ENCODE measurements at places on chromosomes 6 and 20. TPM values are rescaled to one million over a fixed set of nuclear protein-coding genes. Genes with fewer than 3 reads are reported as not detected.

- no peak for DNase-seq
- H3K27ac ChIP-seq, result no peak overlapping the region
- H3K4me3 ChIP-seq, result no peak overlapping the region
- no peaks in the 10 kb centered on the region for H3K27me3 ChIP-seq
- no peaks in the 10 kb centered on the region for H3K4me1 ChIP-seq
These were observed 482.9 kb downstream of the GRIK2 start for GRCh38 chr6:101876431-101876830.

GRCh38 chr6:158536891-158537798 is 22.7 kb upstream of the TMEM181 start:
- H3K27ac ChIP-seq, result no peak overlapping the region
- no peaks in the 10 kb centered on the region for H3K36me3 ChIP-seq
- peak overlapping the region; percentile 23 for H3K4me3 ChIP-seq

The BPIFB2 gene
- not detected for total RNA-seq

- no peak for DNase-seq
- H3K4me1 ChIP-seq, result no peaks in the 10 kb centered on the region
- H3K36me3 ChIP-seq, result no peaks in the 10 kb centered on the region
- no peaks in the 10 kb centered on the region for H3K27me3 ChIP-seq
- H3K27ac ChIP-seq, result no peak overlapping the region
- no peak overlapping the region for H3K4me3 ChIP-seq
These were observed 381.0 kb upstream of the ARID1B start for GRCh38 chr6:156396068-156396771.

- peak overlapping the region; percentile 81 for H3K27ac ChIP-seq
- H3K36me3 ChIP-seq, result peaks cover 2% of the 10 kb centered on the region
- DNase-seq, result peak; percentile 68
- no peaks in the 10 kb centered on the region for H3K27me3 ChIP-seq
- H3K4me1 ChIP-seq, result peaks cover 12% of the 10 kb centered on the region
These were observed 13.4 kb upstream of the CPNE5 start for GRCh38 chr6:36852481-36853147.

The SLC16A10 gene
- total RNA-seq, result not detected

DNA sequence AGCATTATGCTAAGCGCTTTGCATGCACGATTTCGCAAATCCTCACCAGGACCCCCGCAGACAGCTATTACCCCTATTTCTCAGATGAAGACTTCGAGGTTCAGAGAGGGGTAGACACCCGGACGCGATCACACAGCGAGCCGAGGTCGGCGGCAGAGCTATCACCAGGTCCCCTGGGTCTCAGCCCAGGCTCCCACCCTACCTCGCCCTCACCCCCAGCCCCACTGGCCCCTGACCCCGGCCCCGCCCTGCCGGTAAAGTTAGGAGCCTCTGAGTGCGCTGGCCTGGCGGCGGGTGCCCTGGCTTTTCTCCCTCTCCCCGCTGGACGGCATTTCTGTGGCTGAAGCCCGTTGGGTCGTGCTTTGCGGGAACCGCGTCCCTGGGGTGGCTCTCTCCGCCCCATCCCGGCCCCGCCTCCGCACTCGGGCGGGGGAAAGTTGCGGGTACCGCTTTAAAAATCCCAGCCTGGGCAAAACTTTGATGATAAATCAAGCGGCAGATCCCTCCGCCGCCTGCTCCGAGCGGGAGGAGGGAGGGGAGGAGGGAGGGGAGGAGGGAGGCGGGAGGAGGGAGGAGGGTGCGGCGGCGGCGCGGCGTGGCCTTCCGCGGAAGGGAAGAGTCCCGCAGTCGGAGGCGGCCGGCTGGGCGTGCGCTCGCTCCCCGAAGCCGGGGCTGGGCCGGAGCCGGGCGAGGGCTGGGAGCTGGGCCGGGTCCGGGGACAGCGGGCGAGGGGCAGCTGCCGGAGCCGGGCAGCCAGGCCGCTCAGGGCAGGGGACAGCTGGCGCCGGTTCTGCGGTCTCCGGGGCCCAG is at the start of gene VSTM2L:
VSTM2L (plus strand) TSS at position 624 of the 810 bp plus-strand sequence. CDS start 224 bp downstream, outside the sequence.
- no peaks in the 10 kb centered on the region for H3K36me3 ChIP-seq
- H3K27me3 ChIP-seq, result peaks cover 57% of the 10 kb centered on the region
- no peaks in the 10 kb centered on the region for H3K4me1 ChIP-seq
- peak; percentile 79 for DNase-seq
- peak within 1 kb of the TSS; percentile 23 for H3K4me3 ChIP-seq
- no peak within 1 kb of the TSS for H3K27ac ChIP-seq

DNA sequence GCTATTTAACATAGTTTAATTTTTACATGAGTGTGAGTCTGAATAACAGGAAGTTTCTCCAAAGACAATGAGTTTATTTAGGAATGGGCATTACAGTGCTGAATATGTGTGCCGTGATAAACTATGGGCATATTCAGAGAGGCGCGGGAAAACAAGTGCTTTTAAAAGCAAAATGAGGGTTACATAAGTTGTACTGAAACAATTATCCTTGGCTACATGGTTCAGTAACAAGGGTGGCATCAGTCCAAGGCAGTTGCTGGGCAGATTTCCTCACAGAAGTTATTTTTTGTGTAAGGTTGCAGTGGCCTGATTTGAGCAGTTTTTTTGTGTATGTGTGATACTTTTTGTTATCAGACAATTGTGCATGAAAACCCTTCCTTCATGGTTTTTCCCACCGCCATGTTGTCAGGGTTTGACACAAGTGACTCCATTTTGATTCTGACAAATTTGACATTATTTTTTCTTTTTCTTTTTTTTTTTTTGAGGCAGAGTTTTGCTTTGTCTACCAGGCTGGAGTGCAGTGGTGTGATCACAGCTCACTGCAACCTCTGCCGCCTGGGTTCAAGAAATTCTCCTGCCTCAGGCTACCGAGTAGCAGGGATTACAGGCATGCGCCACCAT is 22.3 kb upstream of the PXDC1 start:
- no peak overlapping the region for H3K27ac ChIP-seq
- H3K36me3 ChIP-seq, result no peaks in the 10 kb centered on the region
- no peak overlapping the region for H3K4me3 ChIP-seq
- no peaks in the 10 kb centered on the region for H3K27me3 ChIP-seq
- peaks cover 6% of the 10 kb centered on the region for H3K4me1 ChIP-seq

- DNase-seq, result peak; percentile 78
- peaks cover 6% of the 10 kb centered on the region for H3K4me1 ChIP-seq
- H3K36me3 ChIP-seq, result no peaks in the 10 kb centered on the region
- H3K4me3 ChIP-seq, result peak within 1 kb of the TSS; percentile 37
These were observed at the start of gene KCNG1 for GRCh38 chr20:51022803-51023616. Gene KCNG1, minus strand, starts transcription at chr20:51023107. Its CDS starts 12,769 bp downstream, at chr20:51010338.

- peaks cover 2% of the 10 kb centered on the region for H3K27me3 ChIP-seq
- H3K4me1 ChIP-seq, result peaks cover 16% of the 10 kb centered on the region
- DNase-seq, result peak; percentile 73
- H3K27ac ChIP-seq, result peak overlapping the region; percentile 39
- no peak overlapping the region for H3K4me3 ChIP-seq
These were observed 51.9 kb downstream of the SNAI1 start for GRCh38 chr20:50034567-50035180.

DNA sequence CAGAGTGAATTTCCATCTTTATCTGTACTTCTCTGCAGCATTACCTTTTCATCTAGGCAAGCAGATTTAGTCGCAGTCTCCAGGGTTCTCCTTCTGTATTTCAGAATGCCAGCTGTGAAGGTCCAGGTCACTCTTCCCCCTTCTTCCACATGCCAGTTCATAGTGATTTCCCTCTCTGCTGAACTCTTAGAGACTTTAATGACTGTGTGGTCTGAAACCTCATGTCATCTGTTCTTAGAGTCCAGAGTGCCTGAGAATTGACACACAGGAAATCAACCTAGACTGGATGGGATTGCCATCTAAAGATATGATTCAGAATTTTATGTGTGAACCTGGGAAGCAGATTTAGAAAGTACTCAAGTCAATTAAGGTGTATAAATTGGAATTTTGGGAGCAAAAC is 248.1 kb downstream of the TPBG start:
- H3K4me1 ChIP-seq, result no peaks in the 10 kb centered on the region
- no peaks in the 10 kb centered on the region for H3K36me3 ChIP-seq
- H3K27me3 ChIP-seq, result no peaks in the 10 kb centered on the region
- DNase-seq, result no peak
- no peak overlapping the region for H3K4me3 ChIP-seq

The TRIM10 gene
- not detected for total RNA-seq

GRCh38 chr20:32576560-32576959 is 8.6 kb downstream of the NOL4L start:
- no peak overlapping the region for H3K27ac ChIP-seq
- H3K4me3 ChIP-seq, result no peak overlapping the region
- H3K27me3 ChIP-seq, result no peaks in the 10 kb centered on the region
- no peaks in the 10 kb centered on the region for H3K36me3 ChIP-seq

The AFDN gene
- 57.1 TPM for total RNA-seq

DNA sequence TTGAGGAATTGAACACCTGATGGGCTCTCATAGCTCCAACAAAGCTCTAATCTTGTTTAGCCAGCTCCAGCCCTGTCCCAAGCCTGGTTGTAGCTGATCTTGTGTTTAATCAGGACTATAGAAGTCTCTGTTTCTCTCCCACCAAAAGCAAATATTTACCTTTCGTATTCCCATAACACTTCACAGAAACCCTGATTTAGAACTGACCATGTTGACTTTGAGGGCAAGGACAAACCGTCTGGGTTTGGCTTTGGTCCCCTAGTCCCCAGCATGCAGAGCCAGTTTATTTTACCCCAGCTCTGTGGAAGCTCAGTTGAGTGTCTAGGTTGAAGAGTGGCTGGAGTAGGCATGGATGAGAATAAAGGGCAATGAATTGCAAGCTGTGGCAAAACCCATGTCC is 18.0 kb upstream of the SIM1 start:
- no peak overlapping the region for H3K27ac ChIP-seq
- H3K4me3 ChIP-seq, result no peak overlapping the region
- no peaks in the 10 kb centered on the region for H3K4me1 ChIP-seq
- no peak for DNase-seq

The MROH8 gene
- total RNA-seq, result 1.2 TPM

The YTHDF1 gene
- total RNA-seq, result 12.8 TPM

DNA sequence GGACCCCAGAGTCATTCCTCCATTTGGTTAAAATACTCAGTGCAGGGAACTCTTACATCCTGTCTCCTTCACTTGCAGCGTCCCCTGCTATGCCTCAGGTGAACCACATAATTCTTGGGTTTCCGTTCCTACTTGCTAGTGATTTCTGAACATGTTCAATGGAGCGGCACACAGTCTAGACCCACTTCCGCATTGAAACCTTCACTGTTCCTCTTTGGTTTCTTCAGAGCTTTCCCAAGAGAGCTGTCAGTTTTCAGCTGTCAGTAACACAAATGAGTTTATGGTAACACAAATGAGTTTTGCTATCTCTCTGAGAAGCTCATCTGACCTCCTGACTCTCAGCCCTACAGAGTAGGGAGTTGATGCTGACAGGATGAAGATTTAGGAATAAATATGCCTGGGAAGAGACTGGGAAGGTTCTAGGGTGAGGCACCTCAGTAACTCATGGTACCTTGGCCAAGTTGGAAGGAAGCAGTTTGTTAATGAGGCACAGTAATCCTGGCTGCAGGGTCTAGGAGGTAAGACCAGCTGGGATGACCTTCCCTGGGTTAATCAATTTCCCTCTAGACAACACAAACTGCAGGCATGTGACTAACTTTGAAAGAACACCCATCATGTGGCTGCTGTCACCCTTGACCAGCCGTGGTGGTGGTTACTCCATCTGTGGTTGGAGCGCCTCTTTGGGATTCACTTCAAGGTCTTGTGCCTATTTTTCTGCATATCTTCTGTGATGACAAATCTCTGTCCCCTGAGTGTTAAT is 5.4 kb downstream of the SYS1 start:
- H3K27me3 ChIP-seq, result no peaks in the 10 kb centered on the region
- peaks cover 16% of the 10 kb centered on the region for H3K36me3 ChIP-seq
- H3K4me1 ChIP-seq, result peaks cover 4% of the 10 kb centered on the region
- no peak for DNase-seq
- no peak overlapping the region for H3K27ac ChIP-seq
- H3K4me3 ChIP-seq, result no peak overlapping the region

DNA sequence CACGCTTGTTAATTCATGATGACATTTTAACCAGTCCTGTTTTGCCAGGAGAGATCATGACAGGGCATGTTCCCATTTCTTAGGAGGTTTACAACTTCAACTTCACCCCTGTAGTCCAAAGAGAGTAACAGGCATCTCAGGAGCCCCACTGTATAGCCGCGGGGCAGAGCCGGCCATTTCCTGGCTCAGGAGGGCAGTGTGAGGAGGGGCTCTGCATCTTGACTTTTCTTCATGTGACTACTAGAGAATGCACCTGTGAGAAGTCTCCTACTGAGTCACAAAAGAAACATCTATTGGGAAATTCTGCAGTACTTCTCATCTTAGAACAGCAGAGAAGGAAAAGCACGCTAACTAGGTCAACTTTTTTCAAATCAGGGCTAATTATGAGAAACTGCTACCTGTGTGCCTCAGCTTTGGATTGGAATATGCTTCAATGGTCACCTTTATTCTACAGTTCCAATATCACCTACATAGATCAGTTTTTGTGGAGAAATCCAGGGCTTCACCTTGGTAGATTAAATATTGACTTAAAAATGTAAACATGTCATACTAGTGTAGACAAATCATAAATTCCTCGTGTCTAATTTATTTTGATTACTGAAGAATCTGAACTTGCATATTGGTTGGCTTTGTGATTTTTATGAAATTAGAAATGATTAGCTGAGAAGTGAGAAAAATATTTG is 28.6 kb upstream of the SIM1 start:
- H3K36me3 ChIP-seq, result no peaks in the 10 kb centered on the region
- no peak overlapping the region for H3K27ac ChIP-seq
- no peak for DNase-seq
- no peak overlapping the region for H3K4me3 ChIP-seq
- peaks cover 11% of the 10 kb centered on the region for H3K27me3 ChIP-seq

GRCh38 chr6:97462031-97462430 is 179.0 kb upstream of the MMS22L start:
- H3K4me3 ChIP-seq, result no peak overlapping the region
- H3K4me1 ChIP-seq, result no peaks in the 10 kb centered on the region
- H3K27me3 ChIP-seq, result no peaks in the 10 kb centered on the region
- DNase-seq, result peak; percentile 9

- H3K27ac ChIP-seq, result no peak overlapping the region
- no peak for DNase-seq
- no peak overlapping the region for H3K4me3 ChIP-seq
- H3K4me1 ChIP-seq, result no peaks in the 10 kb centered on the region
- H3K27me3 ChIP-seq, result no peaks in the 10 kb centered on the region
- no peaks in the 10 kb centered on the region for H3K36me3 ChIP-seq
These were observed 44.6 kb downstream of the PEX7 start for GRCh38 chr6:136866872-136867416.

- no peak for DNase-seq
- H3K36me3 ChIP-seq, result no peaks in the 10 kb centered on the region
- H3K4me1 ChIP-seq, result peaks cover 13% of the 10 kb centered on the region
- no peak overlapping the region for H3K4me3 ChIP-seq
- H3K27ac ChIP-seq, result no peak overlapping the region
These were observed 74.9 kb upstream of the TOX2 start for GRCh38 chr20:43839793-43840199.

DNA sequence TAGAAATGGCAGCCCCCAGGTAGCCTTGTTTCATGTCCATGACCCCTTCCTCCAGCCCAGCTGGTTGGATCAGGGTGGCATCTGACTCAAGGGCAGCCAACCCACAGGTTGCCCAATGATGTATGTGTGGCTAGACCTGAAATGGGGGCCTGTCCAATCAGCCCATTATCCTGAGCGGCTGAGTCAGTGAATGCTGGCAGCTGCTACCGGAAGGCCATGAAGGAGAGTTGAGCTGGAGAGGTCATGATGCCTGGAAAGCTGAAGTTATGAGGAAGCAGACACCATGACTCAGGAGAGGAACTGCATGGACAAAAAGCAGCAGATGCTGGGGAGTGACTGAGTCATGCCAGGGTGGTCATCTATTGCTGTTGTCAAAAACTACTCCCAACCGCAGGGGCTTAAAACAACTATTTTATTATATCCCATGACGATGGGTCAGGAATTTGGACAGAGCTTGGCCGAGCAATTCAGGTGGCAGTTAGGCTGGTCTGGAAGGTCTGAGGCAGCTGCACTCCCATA is 67.3 kb downstream of the MDGA1 start:
- no peaks in the 10 kb centered on the region for H3K27me3 ChIP-seq
- H3K36me3 ChIP-seq, result no peaks in the 10 kb centered on the region
- peak overlapping the region; percentile 81 for H3K27ac ChIP-seq

Measured in fibroblast of lung (primary cell).